ENCODE measurements at places on chromosomes 12 and 14. TPM values are rescaled to one million over a fixed set of nuclear protein-coding genes. Genes with fewer than 3 reads are reported as not detected.
A peak's percentile ranks its signal among the peaks of the same experiment; 100 is the strongest.

Gene LTB4R
- total RNA-seq, result 4.4 TPM

Gene RASSF9
- total RNA-seq, result 11.8 TPM

Gene SLC5A8
- total RNA-seq, result 51.3 TPM

Gene CLEC2D
- 8.8 TPM for total RNA-seq

Gene PA2G4
- total RNA-seq, result 142 TPM

Gene SLCO1C1
- 4.7 TPM for total RNA-seq

Gene DEPDC4
- 0.79 TPM for total RNA-seq

- H3K4me3 ChIP-seq, result no peak overlapping the region
- H3K4me1 ChIP-seq, result no peaks in the 10 kb centered on the region
- no peak overlapping the region for H3K27ac ChIP-seq
Measured at GRCh38 chr14:100201701-100202100, 37.2 kb upstream of the YY1 start.

GRCh38 chr14:20302042-20302755 is 3.6 kb downstream of the TTC5 start:
- DNase-seq, result no peak
- H3K27me3 ChIP-seq, result no peaks in the 10 kb centered on the region
- H3K27ac ChIP-seq, result no peak overlapping the region
- no peak overlapping the region for H3K4me3 ChIP-seq
- H3K4me1 ChIP-seq, result peaks cover 7% of the 10 kb centered on the region
- H3K36me3 ChIP-seq, result peaks cover 42% of the 10 kb centered on the region

DNA sequence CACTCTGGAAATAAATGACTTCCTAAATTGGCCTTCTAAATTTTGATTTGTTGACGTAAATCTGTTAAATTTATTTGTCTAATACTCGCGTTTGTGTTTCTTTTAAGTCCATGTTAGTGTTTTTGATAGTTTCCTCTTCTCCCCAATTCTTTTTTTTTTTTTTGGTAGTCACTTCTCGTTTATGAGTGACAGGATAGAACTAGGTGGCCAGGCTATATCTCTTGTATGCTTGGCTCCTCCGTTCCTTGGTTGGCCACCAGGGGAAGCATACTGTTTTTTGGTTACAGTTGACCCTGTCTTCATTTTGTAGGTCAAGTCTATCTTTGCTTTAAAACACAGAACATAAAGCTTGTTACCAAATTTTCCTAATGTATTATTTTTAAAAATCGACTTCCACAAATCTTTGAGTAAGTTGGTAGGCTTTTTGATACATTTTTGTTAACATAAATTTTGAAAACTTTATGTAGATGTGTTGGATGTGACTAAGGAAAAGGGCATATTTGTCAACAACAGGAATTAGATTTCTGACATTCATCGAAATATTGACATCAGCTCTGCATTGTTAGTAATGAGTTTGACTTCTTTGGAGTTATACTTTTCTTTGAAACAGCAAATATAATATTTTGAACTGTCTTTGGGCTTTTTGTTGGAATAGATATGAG is 2.2 kb downstream of the RCOR1 start:
- peak; percentile 61 for DNase-seq
- no peaks in the 10 kb centered on the region for H3K36me3 ChIP-seq
- peaks cover 14% of the 10 kb centered on the region for H3K4me1 ChIP-seq

- no peak overlapping the region for H3K4me3 ChIP-seq
- no peak for DNase-seq
- H3K4me1 ChIP-seq, result peaks cover 45% of the 10 kb centered on the region
Measured at GRCh38 chr14:77002335-77002734, 26.2 kb downstream of the IRF2BPL start.

DNA sequence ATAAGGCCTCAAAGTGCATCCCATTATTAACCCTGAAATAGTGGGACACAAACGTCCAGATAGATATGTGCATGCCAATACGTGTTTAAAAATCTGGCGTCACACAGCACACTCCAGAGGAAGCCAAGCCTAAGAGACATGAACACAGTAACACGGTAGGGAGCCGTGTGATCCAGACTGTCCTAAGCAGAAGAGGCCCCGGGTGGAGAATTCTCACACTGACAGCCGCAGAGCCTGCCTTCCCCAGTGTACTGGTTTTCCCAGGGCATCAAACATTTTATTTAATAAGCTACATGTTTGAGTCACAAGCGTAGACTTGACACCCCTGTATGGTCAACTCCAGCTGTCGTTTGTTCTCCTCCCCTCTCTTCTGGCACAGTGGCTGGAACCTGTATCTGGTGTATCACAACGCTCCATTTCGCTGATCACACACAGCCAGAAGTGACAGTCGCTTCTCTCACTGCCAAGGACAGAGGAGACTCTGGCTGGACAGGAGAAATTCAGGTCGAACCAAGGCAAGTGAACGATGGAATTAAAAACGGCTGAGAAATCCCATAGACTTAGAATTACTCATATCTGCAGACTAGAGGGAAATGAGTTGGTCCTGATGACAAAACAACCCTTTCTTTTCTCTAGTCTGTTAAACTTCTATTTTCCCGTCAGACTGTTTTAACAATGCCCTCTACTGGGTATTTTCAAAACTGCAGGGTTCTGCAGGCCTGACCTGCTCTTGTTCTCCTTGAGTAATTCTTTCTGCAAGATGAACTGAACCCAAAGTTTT is 359.9 kb downstream of the RGS6 start:
- no peaks in the 10 kb centered on the region for H3K4me1 ChIP-seq
- peak; percentile 23 for DNase-seq
- no peak overlapping the region for H3K27ac ChIP-seq
- no peaks in the 10 kb centered on the region for H3K27me3 ChIP-seq

DNA sequence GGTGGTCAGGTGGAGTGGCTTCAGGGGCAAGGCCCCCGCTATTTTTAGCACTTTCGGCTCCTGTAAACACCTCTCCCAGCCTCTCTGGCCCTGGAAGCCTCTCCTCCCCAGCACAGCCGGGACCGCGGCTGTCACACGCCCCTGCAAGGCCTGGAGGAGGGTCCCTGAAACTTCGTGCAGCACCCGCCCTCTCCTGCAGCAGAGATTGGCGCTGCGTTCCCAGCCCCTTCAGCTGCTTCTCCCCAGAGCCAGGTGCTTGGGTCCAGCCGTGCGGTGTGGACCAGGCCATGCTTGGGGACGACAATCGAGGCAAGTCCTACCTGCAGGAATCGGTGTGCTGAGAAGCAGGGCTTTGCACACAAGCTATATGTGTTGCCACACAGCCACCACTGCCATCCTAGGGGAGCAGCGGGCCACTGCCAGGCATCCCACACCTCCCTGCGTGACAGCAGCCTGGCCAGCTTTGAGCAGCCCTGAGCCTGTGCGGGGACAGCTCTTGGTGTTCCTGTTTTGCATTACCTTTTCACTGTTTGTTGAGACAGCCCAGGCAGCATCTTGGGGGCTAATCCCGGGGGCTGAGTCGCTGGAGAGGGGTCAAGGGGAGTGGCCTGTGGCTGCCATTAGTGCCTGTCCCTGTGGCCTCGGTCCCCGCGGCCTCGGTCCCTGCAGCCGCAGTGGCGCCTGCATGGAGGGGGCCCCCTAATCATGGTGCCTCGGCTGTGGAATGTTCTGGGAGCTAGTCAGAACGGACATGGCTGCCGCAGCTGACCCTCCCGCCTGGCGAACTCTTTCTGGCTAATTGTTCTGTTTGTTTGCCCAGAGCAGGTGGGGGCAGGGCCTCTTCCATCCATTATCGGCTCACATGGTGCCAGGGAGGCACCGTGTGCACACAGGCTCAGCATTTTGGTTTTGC is 27.6 kb upstream of the TRAF3 start:
- no peaks in the 10 kb centered on the region for H3K36me3 ChIP-seq
- no peaks in the 10 kb centered on the region for H3K27me3 ChIP-seq
- no peak overlapping the region for H3K4me3 ChIP-seq
- no peak for DNase-seq
- H3K27ac ChIP-seq, result no peak overlapping the region
- H3K4me1 ChIP-seq, result no peaks in the 10 kb centered on the region

- peaks cover 27% of the 10 kb centered on the region for H3K4me1 ChIP-seq
- no peaks in the 10 kb centered on the region for H3K27me3 ChIP-seq
- H3K4me3 ChIP-seq, result peak overlapping the region; percentile 10
- no peak for DNase-seq
- peaks cover 15% of the 10 kb centered on the region for H3K36me3 ChIP-seq
- peak overlapping the region; percentile 62 for H3K27ac ChIP-seq
Measured at GRCh38 chr14:24135584-24135833, 485 bp upstream of the PSME1 start.

DNA sequence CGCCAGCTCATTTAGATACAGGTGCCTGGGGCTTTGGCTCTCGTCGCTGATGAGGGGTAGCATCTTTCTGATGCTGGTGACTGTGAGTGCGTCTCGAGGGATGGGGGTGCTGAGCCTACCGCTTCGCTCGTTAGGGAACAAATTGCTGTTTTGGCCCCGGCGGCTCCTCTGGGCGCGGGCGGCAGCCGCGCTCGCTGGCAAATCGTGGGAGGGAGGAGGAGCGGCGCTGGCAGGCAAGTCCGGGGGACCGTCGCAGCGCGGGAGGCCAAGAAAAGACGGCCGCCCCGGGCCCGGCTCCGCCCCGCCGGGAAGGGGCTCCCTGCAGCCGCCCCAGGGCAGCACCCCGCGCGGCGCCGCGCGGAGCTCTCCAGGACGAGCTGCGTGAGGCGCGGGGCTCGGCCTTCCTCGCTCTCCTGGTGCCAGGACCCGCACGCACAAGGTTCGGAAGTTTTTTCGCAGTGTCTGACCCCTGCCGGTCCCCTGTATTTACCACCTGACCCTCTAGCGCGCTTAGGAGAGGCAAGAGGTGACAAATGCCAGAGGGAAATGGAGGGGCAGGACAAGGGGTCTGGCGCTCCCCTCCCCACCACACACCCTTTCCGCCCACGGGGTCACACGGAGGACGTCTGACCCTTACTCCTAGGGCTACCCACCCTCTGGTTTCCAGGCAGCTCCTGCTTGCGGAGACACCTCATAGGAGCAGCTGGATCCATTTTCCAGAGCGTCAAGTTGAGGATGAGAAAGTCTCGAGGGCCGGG is 899 bp upstream of the KCNH3 start:
- peaks cover 4% of the 10 kb centered on the region for H3K4me1 ChIP-seq
- peak; percentile 26 for DNase-seq
- no peaks in the 10 kb centered on the region for H3K36me3 ChIP-seq
- H3K27me3 ChIP-seq, result no peaks in the 10 kb centered on the region
- no peak overlapping the region for H3K27ac ChIP-seq

DNA sequence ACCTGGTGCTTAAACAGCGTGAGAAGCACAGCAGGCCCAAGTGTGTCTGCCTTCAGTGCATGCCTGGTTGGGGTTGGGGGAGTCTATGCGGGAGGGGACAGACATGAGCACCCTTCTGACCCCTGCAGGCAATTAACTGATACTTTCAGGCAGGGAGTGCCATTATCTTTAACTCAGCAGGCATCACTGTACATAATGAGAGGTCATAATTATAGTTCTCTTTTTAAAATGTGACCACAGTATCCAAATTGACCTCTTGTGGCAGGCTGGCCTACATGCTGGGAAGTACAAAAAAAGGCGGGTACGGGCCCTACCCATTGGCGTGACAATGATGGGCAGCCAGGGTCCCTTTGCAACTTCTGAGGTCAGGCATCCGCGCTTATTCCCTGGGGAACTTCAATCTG is 209.1 kb downstream of the FOXN3 start:
- no peaks in the 10 kb centered on the region for H3K36me3 ChIP-seq
- no peak overlapping the region for H3K4me3 ChIP-seq
- no peaks in the 10 kb centered on the region for H3K27me3 ChIP-seq

- no peak overlapping the region for H3K27ac ChIP-seq
- H3K36me3 ChIP-seq, result no peaks in the 10 kb centered on the region
- peaks cover 4% of the 10 kb centered on the region for H3K4me1 ChIP-seq
- no peak for DNase-seq
- no peaks in the 10 kb centered on the region for H3K27me3 ChIP-seq
Measured at GRCh38 chr14:103594265-103594664, 31.5 kb downstream of the COA8 start.

DNA sequence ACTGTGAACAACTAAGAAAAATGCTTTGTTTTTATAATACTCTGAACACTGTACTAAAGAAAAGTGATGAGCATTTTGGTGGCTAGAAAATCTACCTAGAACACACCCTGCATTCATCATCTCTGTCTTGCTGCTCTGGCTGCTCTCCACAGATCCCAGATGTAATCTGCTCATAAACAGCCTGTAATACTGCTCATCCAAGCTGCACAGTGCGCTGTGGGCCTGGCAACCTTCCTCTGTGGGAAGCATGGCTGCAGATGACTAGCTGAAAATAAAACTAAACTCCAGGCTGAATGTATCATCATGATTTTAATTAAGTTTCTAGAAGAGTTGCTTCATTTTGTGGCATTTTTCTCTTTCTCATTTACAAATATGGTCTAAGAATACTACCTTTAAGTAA is 200.7 kb downstream of the SLC2A13 start:
- no peak overlapping the region for H3K27ac ChIP-seq
- H3K27me3 ChIP-seq, result no peaks in the 10 kb centered on the region
- H3K4me3 ChIP-seq, result no peak overlapping the region
- no peaks in the 10 kb centered on the region for H3K4me1 ChIP-seq
- H3K36me3 ChIP-seq, result no peaks in the 10 kb centered on the region

DNA sequence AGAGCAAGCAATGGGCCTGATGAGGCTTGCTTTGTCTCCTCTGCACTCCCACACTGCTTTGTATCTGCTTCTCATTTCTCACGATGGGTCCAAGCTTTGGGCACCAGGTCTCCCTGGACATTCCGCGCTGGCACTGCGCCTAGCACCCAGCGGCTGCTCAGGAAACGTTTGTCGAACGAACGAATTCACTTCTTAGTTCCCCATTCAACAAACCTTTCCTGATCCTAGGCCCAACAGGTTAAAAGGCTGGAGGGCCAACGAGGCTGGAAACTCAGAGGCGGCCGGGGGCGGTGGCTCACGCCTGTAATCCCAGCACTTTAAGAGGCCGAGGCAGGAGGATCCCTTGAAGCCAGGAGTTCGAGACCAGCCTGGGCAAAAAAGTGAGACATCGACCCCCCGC is 1.0 kb upstream of the GLRX5 start:
- H3K36me3 ChIP-seq, result no peaks in the 10 kb centered on the region
- peaks cover 44% of the 10 kb centered on the region for H3K4me1 ChIP-seq
- no peak for DNase-seq
- no peaks in the 10 kb centered on the region for H3K27me3 ChIP-seq

- no peaks in the 10 kb centered on the region for H3K27me3 ChIP-seq
- no peak overlapping the region for H3K27ac ChIP-seq
- no peak overlapping the region for H3K4me3 ChIP-seq
- DNase-seq, result no peak
Measured at GRCh38 chr14:42441615-42442014, 834.9 kb downstream of the LRFN5 start.

DNA sequence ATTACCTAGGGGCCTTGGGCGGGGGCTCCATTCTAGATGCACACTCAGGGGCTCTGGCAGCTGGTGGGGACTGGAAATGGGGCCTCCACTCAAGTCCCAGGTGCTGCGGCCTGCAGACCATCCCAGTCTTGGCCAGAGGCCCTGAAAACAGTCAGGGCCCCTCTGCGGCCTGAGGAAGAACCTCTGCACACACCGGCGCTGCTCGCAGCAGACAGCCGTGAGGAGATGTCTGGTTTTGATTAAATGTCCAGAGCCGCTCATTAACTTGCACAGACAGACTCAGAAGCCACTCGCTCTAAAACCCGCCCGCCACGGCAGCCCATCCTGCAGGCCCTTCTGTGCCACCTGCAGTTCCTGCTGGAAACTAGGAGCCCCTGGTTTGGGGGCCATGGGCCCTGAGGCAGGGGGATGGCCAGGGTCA is 36.4 kb upstream of the NCOR2 start:
- no peaks in the 10 kb centered on the region for H3K36me3 ChIP-seq
- H3K27ac ChIP-seq, result no peak overlapping the region
- no peak for DNase-seq
- no peaks in the 10 kb centered on the region for H3K4me1 ChIP-seq
- H3K4me3 ChIP-seq, result no peak overlapping the region
